Stimulated activated CD4-positive, alpha-beta T cell treated with anti-CD3 and anti-CD28 coated beads, Interleukin-15, amount 100 ng/mL, for 1 hour (primary cell): ENCODE measurements at places on chromosomes 4 and X.

GRCh38 chr4:113332701-113333100 is 283.2 kb downstream of the ANK2 start:
- DNase-seq, result no peak

- no peak for DNase-seq
Measured at GRCh38 chr4:80079255-80079923, 6.4 kb upstream of the ANTXR2 start.

GRCh38 chrX:17550011-17550410 is 175.0 kb downstream of the NHS start:
- DNase-seq, result no peak

DNA sequence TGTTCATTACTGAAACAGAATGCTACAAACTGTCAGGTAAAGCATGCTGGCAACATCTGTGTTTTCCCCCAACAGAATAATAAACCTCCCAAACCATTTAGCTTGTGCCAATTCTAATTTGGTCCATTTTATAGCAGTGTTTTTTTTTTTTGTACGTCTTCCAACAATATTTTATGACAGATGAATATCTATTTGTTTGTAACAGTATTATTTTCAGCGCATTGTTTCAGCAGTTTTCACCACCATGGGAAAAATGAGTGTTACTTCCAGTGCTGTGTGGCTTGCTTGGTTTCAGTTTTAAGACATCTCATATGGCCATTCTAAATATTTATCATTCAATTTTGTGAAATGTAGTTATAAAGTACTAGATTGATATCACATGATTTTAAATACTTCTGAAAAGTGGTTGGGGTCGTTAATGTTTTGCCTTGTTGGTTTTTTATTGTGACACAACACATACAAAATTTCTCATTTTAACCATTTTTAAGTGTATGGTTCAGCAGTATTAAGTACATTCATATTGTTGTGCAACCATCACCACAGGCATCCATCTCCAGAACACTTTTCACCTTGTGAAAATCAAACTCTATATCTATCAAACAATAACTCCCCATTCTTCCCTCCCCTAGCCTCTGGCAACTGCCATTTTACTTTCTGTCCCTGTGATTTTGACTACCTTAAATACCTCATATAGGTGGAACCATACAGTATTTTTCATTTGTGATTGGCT is 25.6 kb upstream of the TBC1D19 start:
- DNase-seq, result no peak

DNA sequence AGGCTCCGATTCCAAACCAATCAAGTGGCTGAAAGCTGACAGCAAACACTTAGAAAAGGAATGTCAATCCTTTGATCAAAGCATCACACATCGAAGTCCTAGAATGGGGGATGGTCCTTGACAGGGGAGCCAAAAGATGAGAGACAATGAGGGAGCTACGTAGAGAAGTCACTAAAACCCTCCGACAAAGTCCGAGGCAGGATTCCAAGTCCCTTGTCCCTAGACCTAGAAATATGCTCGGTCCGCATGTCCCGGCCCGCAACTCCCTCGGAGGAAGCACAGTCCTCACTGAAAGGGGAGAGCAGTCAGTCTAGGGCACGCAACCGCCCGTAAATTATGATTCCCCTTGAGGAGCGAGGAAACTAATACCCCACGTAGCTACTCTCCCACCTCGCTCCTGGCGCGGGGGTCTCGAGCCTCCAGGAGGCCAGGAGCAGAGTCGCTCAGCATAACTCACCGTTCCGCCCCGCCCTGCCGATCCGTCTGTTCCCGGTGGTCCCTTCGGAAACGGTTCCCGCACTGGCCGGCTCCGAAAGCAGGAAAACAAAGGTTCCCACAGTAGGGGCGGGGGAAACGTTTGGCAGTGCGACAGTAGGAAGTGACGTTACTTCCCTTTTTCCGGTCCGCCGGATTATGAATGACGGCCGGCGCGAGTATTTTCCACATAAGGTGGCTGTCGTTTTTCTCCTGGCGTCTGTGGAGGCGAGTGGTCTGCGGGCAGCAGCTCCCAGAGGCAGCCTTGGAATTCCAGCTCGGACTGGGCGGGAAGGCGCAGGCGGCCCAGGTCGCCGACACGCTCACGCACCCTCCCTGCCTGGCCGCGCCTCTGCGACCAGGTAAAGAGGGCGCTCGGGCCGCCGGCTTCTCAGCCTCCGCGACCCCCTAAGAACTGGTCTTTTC is at the start of the genes GSTCD and INTS12:
Gene GSTCD, plus strand, starts transcription at position 604 of the 900 bp plus-strand sequence. CDS start 8,830 bp downstream, outside the sequence.
Gene INTS12, minus strand, starts transcription at position 509 of the 900 bp plus-strand sequence. CDS start 8,684 bp downstream, outside the sequence.
- DNase-seq, result peak; percentile 82

DNA sequence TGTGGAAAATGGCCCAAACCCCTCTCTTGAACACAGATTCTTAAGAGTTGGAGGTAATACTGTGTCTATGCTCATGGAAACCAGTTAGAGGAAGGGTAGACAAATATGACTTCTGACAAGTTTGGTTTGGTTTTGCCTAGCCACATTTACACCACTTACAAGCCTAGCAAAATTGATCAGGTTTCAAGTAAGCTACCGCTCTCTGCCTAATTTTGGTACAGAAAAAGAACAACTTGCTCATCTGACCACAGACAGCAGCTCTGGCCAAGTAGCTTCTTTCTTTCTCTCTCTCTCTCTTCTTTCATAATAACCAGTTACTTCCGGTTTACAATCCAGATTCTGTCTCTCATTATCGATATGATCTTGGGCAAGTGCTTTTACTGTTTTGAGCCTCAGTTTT is 260.0 kb downstream of the GLUD2 start:
- DNase-seq, result no peak
